ENCODE measurements at places on chromosomes 2 and 18. TPM values are rescaled to one million over a fixed set of nuclear protein-coding genes. Genes with fewer than 3 reads are reported as not detected.

- DNase-seq, result no peak
Observed at GRCh38 chr2:82694431-82694830, 1764.6 kb downstream of the SUCLG1 start.

DNA sequence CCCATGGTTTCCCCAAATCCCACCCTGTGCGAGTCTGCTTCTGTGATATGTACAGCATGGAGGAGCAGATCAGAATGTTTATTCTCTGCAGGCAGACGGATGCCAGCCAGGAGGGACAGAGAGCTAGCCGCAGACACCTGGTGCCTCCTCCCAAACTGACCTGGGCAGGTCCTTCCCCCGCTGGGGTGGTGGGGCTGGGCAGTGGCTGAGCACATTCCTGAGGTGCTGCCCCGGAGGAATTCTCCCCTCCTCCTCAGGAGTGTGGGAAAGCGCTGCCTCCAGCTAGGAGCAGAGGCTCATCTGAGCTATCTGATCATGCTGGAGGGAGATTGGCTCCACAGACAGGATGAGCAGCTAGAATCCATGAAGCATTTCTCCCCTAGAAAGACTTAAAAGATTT lies 21.7 kb downstream of the C2orf92 start:
- DNase-seq, result no peak

- DNase-seq, result no peak
Observed at GRCh38 chr2:118056165-118056534, 32.1 kb upstream of the INSIG2 start.

DNA sequence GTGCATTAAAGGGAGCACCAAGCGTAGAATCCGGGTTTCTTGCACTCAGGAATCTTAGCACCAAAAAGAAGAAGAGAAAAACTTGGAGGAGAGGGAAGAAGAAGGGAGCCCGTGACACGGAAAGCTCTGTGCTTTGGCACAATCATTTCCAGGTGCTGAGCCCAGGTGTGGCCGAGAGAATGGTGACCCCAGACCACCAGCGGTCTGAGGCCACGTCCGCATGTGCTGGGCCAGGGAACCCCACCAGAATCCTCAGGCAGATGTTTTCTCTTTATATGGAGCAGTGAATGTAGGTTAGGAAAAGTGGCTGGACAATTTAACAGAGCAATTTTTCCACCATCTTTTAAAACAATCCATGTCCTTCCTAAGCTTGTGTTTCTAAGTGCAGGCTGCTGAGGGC lies 520.9 kb downstream of the EPHA4 start:
- no peak for DNase-seq

PRKCE gene
- total RNA-seq, result 30.9 TPM

MRPL33 gene
- total RNA-seq, result 99.6 TPM

DNA sequence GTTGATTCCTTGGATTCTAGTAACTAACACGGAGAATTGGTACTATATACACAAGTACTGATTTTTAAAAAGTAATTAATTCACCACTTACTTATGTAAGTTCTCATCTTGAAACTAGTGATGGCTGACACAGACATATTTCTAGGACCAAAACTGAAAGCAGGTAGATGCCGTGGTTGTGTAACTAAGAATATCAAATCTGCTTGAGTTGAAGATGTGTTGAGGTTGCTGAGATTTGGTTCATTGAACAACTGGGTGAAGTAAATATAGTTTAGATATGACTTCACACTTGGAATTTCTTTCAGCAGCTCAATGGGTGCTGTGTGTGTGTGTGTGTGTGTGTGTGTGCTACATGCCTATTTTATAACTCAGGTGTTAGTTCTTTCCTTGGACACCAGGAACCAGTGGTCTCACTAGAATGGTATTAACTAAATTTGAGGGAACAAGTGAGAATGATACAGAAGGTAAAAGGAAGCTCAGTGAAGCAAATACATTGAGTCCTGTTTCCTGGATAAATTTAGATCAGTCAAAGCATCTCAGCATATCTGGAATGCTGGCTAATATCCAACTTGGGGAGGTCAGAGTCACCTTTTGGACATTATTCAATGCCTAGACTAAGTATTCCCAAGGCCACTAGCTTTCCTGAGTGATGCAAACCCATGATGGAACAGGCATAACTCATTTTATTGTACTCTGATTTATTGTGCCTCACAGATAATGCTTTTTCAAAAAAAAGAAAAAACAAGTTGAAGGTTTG lies 110.7 kb upstream of the ZEB2 start:
- no peak for DNase-seq

DNA sequence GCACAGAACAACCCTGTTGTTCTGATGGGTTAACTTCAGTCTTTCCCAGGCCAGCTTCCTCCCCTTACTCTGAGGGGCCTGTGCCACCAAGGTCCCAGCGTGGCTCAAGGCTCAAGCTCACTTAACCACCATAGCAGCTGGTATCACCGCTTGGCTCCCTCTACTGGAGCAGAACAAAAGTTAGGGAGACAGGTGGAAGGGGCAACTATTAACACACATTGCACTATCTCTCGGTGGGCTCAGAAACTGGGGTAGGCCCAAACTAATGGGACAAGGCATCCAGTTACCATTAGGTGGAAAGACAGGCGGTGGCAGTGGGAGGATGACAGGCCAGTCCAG lies 88.7 kb upstream of the ATL2 start:
- peak; percentile 23 for DNase-seq

DNA sequence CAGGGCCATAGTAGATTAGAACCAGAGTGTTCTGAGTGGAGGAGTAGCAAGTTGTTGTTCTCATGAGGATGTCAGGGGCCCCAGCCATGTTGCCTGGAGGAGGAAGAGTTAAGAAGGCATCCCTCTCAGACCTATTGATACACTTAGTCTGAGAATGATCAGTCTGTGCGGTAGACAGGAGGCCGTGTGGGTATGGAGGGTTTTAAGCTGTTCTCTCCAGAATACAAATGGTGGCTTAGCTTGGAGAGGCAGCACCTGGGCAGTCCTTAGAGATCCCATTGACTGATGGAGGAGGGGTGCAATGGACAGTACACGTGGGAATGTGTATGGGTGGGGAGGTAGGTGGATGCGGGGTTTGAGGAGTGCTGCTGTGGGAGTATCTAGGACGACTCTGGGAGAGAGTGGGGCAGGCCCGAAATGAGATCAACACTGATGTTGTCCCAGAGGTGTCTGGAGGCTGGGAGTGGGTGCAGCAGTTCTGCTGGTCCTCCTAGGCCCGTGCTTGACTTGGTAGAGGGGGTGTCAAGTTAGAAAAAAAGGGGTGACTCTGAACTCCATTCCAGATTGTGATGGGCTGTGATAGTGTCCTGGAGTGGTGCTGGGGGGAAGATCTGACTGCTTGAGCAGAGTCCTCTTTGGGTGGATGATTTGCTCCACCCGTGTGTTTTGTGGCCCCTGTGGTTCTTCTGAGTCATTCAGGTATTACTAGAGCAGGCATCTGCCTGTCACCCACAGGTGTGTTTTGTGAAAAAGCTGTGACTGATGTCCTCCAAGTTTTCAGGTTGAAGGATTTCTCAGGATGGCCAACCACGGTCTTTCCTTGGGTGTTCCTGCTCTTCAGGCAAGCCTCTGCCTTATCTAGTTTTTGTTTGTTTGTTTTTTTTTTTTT lies 44.7 kb downstream of the C2orf42 start:
- DNase-seq, result no peak

DNA sequence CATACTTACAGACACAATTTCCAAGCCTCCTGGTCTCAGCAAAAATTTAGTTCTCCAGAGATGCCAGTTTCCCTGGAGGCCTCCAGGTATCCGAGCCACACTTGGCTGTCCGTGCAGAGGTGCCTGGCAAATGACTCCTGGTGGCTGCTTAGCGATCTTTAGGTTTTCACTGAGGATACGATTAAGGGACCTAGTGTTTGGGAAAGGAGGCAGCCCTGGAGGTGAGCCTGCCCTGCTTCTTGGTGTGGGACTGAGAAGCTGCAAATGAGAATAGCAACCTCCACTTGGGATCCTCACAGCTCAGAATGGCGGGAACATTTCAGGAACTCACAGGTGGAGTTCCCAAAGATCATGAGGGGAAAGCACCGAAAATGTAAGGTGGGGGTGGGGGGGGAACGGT lies 217.6 kb downstream of the ALPK2 start:
- no peak for DNase-seq

ZNF521 gene
- 6.8 TPM for total RNA-seq

DNA sequence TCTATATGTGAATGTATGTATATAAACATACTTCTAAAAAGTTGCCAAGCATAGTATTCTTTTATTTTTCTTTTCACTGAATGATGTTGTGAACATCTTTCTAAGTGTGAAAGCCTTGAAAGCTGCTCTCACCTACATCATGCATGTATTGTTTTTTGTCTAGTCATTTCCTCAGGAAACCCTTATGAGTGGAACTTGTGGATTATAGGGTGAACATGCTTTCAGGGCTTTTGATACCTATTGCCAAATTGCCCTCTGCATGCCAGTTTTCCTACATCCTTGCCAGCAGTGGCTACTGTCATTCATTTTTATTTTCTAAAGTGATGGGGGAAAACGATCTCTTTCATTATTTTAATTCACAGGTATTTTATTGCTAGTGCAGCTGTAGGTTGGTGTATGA lies 78.3 kb downstream of the ADAM23 start:
- no peak for DNase-seq

DNA sequence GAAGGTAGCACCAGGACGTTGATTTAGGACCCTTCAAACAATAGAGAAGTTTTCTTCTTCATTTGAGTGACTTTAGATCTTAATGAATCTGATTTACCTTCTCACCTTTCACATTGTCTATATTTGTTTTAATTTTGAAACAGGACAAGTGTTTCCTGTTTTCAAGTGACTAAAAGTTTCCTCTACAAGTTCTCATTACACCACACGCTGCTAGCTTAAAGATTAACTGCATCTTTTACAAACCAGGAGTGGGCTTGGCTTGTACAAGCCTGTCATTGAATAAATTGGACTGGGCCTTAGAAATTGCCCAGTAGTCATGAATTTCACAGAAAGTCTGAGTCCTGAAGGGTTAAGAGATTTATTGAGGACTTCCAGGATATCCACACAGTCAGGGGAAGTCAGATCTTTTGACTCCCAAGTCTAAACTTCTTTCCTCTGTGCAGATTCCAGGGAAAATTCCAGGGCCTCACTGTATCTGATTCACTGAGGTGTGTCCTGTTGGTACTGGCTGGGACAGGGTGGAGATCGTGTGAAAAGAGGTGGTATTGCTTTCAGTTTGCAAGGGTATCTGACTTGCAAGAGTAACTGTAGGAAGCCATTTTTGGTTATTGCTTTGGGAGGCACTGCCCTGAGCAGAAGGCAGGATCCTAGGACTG lies 3.4 kb downstream of the SGPP2 start:
- no peak for DNase-seq

CYTIP gene
- 0.06 TPM for total RNA-seq

DNA sequence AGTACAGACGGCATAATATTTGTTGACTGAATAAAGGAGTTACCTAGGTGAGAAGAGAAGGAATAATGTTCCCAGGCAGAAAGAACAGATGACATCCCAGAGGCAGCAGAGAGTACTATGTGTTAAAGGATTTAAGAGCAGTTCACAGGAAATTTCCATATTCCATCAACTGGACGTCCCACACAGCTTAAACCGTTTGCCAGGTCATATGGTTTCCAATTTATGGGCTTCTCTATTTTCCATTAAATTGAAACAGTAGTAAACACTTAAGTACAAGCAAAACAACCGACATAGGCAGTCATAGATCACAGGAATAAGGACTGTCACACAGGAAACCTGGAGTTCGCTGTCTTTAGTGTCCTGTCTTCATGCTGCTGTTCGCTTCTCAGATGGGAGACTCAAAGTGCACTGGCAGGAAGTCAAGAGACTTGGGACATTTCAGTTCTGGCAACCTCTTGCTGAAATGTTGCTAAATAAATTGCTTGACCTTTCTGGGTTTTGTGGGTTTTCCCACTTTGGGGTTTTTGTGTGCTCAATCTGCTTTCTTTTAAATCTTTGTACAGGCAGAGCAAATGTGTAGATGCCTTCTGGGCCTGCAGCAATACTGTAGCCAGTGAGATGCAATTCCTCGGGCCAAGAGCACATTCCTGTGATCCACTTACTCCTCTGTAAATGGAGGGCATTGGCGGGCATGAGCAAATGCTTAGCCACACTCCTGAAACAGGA lies 5.8 kb upstream of the PIEZO2 start:
- DNase-seq, result no peak

CFAP65 gene
- total RNA-seq, result not detected

IGFBP5 gene
- total RNA-seq, result 374 TPM

SH2D6 gene
- not detected for total RNA-seq

SERPINB13 gene
- not detected for total RNA-seq

- DNase-seq, result peak; percentile 68
Observed at GRCh38 chr2:171390941-171391516, 42.8 kb downstream of the METTL8 start.

C18orf54 gene
- total RNA-seq, result 4.4 TPM

CAPN14 gene
- not detected for total RNA-seq

- no peak for DNase-seq
Observed at GRCh38 chr2:169573974-169574299, 272 bp upstream of the FASTKD1 start.

RGPD5 gene
- 3.7 TPM for total RNA-seq

GRCh38 chr2:61493523-61493942 lies 22.6 kb upstream of the USP34 start:
- no peak for DNase-seq
